ENCODE measurements at places on chromosomes 4 and X. TPM values are rescaled to one million over a fixed set of nuclear protein-coding genes. Genes with fewer than 3 reads are reported as not detected.

The ATP11C gene
- total RNA-seq = 43.2 TPM

The PDE6B gene
- 0.39 TPM for total RNA-seq

The ARMCX1 gene
- total RNA-seq = 57.0 TPM

The ARL13A gene
- total RNA-seq = not detected

The ADD1 gene
- total RNA-seq = 151 TPM

The IL15 gene
- 1.6 TPM for total RNA-seq
